ENCODE measurements at places on chromosomes 4 and X.
A peak's percentile ranks its signal among the peaks of the same experiment; 100 is the strongest.

GRCh38 chr4:75630174-75630936 lies at the start of gene CDKL2:
Gene CDKL2, minus strand, starts transcription at chr4:75630528. Its CDS starts 4,540 bp downstream, at chr4:75625988.
- peak; percentile 70 for DNase-seq

GRCh38 chrX:39895218-39896110 lies 202.3 kb downstream of the BCOR start:
- DNase-seq = peak; percentile 30

GRCh38 chr4:33841120-33841519 lies 2403.2 kb downstream of the ARAP2 start:
- DNase-seq = no peak

DNA sequence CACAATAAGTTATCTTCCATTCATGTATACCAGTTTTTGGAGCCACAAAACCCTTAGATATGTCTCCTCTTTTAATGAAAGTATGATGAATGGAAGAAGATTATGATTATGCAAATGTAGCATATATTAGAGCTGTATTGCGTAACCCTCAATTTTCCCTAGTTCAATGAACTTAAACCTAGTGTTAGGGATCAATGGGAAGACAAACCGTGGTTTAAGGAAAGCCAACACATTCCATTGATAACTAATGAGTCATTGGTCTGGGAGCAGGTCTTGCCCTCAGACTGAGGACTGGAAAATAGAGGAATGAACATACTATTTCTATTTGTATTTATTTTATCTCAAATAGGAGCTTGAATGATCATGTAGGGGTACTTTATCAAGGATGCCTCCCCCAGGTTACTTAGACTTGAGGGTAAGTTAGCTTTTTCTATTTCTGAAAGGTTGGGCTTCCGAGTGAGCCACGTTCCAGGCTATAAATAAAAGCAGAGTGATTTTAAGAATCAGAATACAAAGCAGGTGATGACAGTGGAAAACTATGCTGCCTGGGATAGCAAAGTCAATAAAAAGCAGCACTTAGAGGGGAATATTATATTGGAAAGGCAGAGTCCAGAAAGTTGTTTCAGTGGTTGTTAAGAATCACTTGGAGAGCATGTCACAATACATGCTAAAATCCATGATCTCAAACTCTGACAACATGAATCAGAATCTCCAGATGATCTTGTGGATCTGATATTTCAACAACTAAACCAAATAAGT lies 356.0 kb downstream of the ADAM29 start:
- DNase-seq = peak; percentile 62

- DNase-seq = no peak
These were observed 78.1 kb upstream of the TRIM2 start for GRCh38 chr4:153126137-153126536.

- peak; percentile 96 for DNase-seq
These were observed 72.9 kb downstream of the CLNK start for GRCh38 chr4:10611673-10612072.

- no peak for DNase-seq
These were observed 27.5 kb downstream of the ZFYVE28 start for GRCh38 chr4:2390784-2391421.

DNA sequence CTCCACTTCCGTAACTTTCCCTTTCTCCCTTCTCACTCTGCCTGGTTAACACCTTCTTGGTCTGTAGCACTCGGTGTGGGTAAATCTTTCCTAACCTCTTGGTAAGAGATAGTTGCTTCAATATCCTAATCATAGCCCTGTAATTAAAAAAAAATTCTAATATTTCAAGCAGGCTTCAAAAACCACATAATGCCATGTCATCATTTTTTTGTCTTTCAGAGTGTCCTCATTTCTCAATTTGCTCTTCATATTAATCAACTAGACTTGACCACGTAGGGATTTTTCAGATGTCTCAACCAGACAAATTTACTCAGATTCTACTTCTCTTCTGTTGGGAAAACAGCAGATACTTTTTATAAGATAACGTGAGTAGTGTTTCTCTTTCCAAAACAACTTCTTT lies 91.0 kb downstream of the FREM3 start:
- DNase-seq = no peak

GRCh38 chr4:87118826-87119225 lies 101.6 kb downstream of the KLHL8 start:
- peak; percentile 68 for DNase-seq

GRCh38 chr4:4413373-4413725 lies 26.4 kb downstream of the NSG1 start:
- no peak for DNase-seq

DNA sequence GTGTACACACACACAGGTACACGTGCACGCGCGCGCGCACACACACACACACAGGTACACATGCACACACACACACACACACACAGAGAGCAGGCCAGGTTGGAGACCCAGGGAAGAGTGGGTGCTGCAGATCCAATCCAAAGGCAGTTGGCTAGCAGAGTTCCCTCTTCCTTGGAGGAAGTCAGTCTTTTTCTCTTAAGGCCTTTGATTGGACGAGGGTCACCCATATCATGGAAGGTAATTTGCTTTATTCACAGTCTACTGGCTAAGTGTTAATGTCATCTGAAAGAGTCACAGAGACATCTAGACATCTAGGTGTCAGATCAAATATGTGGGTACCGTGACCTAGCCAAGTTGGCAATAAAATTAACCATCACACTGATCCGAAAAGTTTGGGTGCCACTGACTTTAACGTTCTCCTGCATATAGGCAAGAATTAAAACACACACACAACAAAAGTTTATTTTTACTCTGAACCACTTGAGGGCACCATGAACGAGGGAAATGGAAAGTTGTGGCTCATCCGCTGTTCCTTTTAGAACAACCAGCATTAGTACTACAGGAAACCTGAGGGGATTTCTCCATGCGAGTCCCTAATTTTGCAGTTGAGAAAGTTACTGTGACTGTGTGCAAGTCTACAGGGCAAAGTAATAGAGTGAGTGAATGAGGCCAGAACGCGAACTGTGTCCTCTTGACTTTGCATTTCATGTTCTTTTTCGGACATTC lies 66.0 kb upstream of the STOX2 start:
- DNase-seq = peak; percentile 6

DNA sequence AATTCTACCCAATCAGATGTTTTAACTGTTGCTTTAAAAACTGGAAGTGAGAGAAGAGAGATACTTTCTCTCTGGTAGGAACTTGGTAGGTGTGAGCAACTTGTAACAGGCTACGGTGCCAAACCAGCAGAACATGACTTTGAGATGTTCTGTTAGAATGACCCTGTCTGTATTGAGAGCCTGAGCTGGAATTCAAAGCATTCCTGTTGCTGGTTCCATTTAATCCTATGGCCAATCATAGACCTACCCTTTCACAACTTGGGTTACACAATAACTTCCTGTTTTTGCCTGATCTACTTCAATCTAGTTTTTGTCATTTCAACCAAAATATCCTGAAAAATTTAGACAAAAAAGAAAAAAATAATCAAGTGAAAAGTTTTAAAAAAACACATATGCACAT lies 1.7 kb upstream of the PRRG1 start:
- peak; percentile 39 for DNase-seq

DNA sequence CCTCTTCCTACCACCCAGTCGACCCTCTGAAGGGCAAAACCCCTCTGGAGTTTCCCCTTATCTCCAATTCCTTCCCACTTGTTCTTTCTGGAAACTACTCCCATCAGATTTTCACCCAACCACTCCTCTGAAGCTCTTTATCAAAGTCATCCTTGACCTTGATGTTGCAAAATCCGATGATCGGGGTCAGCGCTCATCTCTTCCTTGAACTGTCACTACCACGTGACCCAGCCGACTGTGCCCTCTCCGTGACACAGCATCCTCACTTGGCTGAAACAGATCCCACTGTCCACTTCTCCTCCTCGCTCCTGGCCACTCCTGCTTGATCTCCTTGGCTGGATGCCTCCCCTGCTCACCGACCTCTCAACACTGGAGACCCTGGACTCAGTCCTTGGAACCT lies 1.1 kb downstream of the CFAP99 start:
- no peak for DNase-seq

DNA sequence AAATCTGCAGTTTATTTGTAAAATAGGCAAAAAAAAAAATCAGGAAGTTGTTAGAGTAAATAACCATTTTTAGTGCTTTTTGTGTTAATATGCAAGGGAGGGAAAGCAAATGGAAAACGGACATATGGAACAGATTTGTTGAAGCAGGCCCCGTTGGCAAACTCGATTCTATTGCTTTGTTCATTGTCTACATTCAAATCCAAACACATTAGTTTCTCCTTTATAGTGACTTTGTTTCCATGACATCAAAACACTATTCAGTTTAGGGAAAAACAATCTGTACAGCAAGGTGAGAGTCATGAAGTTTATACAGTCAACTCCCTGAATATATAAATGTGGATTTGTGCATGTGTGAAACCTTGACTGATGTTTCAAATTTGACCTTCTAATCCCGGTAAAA lies 142.2 kb downstream of the FAM47A start:
- no peak for DNase-seq

GRCh38 chrX:137354851-137355250 lies 211.1 kb upstream of the ZIC3 start:
- no peak for DNase-seq

- peak; percentile 32 for DNase-seq
These were observed 100.0 kb downstream of the ADAMTS3 start for GRCh38 chr4:72468904-72469502.

Data from EL (cell line).